ENCODE measurements at places on chromosomes 3 and 15.

DNA sequence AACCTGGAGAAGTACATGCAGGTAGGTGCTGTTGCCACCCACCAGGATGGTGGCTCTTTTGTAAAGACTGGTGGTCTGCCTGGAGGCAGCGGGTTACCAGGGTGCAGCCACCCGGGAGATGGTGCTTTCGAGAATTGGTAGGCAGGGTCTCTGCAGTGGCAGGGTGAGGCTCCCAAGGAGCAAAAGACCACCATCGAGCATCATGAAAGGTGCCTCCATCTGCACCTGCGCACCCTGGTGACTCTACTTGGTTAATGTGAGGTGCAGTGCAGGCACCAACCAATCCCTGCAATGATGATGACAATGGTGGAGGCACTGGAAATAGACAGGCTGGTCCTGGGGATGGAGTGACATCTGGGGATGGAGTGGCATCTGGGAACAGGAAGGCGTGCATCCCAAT, 236.7 kb downstream of the ADAMTS17 start:
- peaks cover 4% of the 10 kb centered on the region for H3K27me3 ChIP-seq
- no peak overlapping the region for H3K27ac ChIP-seq
- no peak overlapping the region for H3K4me3 ChIP-seq
- DNase-seq, result no peak

DNA sequence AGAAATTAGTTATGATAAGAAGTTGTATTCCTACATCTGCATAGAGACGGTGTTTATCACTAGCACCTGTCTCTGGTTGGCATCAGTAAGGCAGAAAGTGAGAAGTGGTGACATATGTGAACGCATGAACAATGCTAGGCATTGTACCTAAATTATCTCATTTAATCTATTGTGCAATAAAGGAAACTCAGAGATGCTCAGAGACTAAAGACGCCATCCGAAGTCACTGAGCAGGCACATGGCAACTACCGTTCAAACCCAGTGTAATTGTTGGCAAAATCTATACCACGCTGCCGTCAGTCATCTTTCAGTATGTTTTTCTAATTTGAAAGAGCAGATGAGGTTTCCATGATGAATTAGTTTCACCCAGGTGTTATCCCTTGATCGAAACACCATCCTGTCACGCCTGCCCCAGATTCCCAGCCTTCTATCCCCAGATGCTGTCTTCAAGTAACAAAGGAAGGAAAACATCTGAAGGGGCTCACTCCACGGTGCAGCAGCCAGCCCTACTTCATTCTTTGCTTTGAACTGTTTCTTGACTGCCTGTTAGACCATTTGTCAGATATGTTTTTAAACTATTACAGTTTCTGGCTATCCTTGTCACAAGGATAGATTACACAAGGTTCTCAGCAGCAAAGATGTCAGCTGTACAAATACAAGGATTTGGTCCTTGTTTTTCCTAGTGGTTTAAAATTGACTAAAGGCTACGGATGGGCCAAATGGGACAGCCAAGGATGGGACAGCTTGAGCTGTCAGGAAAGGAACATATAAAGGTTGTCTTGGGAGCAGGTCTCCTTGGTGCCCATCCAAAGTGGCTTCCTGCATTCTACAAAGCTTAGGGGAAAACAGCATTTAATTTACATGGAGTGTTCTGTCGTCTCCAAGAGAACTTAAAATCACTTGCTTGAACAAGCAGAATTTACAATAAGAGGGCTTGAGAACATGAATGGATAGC, 99.1 kb downstream of the TMEM108 start:
- no peaks in the 10 kb centered on the region for H3K36me3 ChIP-seq
- H3K27me3 ChIP-seq, result peaks cover 2% of the 10 kb centered on the region
- DNase-seq, result no peak

- no peak overlapping the region for H3K27ac ChIP-seq
- no peaks in the 10 kb centered on the region for H3K4me1 ChIP-seq
- DNase-seq, result no peak
- H3K4me3 ChIP-seq, result no peak overlapping the region
Measured at GRCh38 chr3:124497487-124497886, 232.8 kb upstream of the UMPS start.

GRCh38 chr3:64488939-64489338, 198.9 kb downstream of the ADAMTS9 start:
- H3K27ac ChIP-seq, result no peak overlapping the region
- H3K4me1 ChIP-seq, result peaks cover 12% of the 10 kb centered on the region
- peaks cover 47% of the 10 kb centered on the region for H3K27me3 ChIP-seq
- H3K36me3 ChIP-seq, result no peaks in the 10 kb centered on the region
- DNase-seq, result no peak

- peaks cover 26% of the 10 kb centered on the region for H3K27me3 ChIP-seq
- no peaks in the 10 kb centered on the region for H3K36me3 ChIP-seq
- H3K27ac ChIP-seq, result no peak overlapping the region
Measured at GRCh38 chr3:12135029-12135657, 23.6 kb downstream of the TIMP4 start.

DNA sequence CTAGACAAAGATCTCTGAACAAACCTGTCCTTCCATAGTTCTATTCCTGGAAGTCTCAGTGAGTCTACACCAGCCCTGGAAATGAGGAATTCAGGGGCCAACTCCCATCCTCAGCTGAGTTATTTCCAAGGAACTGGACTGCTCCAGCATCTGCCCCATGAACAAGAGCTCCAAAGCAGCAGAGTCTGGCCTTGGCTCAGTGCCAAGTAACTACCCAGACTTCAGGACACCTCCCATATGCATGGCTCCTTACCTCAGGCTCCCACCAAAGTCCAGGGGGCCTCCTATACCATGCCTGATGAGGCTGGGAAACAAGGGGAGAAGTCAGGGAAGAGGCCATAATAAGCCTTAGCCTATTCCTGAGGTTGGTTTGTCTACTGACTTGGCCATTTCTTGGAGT, 45.0 kb downstream of the FAIM start:
- no peak overlapping the region for H3K27ac ChIP-seq
- DNase-seq, result no peak
- no peaks in the 10 kb centered on the region for H3K4me1 ChIP-seq
- H3K27me3 ChIP-seq, result no peaks in the 10 kb centered on the region

DNA sequence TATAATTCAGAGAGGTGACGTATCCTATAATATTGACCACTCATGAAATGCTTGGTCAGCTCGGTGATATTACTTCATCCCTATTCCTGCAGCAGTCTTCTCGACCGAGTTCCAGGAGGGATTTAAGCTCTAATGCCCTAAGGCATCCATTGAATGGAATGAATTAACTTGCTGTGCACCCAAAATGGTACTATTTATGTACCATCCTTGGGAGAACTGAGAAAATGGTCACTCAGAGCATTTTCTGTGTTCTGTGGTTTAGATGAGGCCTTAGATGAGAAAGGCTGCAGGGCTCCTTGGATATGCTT, 638 bp downstream of the BLOC1S6 start:
- H3K36me3 ChIP-seq, result peaks cover 6% of the 10 kb centered on the region
- H3K4me3 ChIP-seq, result peak overlapping the region; percentile 99
- DNase-seq, result no peak
- H3K4me1 ChIP-seq, result peaks cover 29% of the 10 kb centered on the region
- peak overlapping the region; percentile 100 for H3K27ac ChIP-seq

GRCh38 chr3:14728113-14728512, 53.2 kb downstream of the C3orf20 start:
- H3K4me3 ChIP-seq, result no peak overlapping the region
- H3K36me3 ChIP-seq, result no peaks in the 10 kb centered on the region
- no peak for DNase-seq

DNA sequence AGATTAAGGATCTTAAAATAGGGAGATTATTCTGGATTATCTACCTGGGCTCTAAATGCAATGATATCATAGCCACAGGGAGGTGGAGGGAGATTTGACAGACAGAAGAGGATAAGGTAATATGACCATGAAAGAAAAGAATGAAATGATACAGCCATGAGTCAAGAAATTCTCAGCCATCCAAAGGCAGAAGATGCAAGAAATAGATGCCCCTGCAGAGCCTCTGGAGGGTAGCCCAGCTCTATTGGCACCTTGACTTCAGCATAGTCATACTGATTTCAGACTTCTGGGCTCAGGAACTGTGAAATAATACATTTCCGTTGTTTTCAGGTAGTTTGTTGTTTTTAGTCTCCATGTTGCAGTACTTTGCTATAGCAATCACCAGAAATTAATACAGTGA, 31.9 kb upstream of the FOXB1 start:
- no peak overlapping the region for H3K27ac ChIP-seq
- no peak for DNase-seq
- peaks cover 18% of the 10 kb centered on the region for H3K27me3 ChIP-seq
- H3K4me3 ChIP-seq, result no peak overlapping the region
- peaks cover 17% of the 10 kb centered on the region for H3K36me3 ChIP-seq

DNA sequence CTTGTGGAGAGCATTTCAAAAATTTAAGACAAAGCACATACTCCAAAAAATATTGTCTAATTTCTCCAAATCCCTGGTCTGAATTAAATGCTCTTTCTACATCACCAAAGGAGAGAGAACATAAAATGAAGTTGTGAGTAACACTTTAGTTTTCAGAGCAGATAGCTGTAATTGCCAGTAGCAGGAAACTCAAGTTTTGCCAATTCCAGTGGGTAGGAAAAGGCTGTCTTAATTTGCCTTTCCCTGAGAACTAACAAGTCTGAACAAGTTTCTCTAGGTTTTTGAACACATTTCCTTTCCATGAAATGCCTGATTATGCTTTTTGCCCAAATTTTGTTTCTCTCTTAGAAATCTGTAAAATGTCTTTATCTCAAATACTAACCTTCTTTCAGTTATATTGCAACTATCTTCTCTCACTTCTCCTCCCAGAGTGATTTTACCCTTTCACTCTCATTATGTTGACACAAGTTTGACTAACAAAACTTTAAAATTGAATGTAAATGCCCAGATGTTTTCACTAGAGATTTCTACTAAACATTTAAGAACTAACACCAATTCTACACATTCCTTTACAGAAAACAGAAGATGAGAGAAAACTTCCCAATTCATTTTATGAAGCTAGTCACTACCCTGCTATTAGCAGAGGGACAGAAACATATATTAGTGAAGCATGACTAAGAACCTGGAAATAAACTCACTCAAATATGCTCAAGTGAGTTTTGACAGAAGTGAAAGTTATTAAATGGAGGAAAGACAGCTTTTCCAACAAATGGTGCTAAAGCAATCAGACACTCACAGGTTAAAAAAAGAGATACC, 38.4 kb downstream of the RFX7 start:
- no peak overlapping the region for H3K4me3 ChIP-seq
- H3K4me1 ChIP-seq, result peaks cover 70% of the 10 kb centered on the region
- no peaks in the 10 kb centered on the region for H3K27me3 ChIP-seq
- peaks cover 35% of the 10 kb centered on the region for H3K36me3 ChIP-seq

- no peaks in the 10 kb centered on the region for H3K4me1 ChIP-seq
- no peaks in the 10 kb centered on the region for H3K27me3 ChIP-seq
- no peak overlapping the region for H3K27ac ChIP-seq
- DNase-seq, result no peak
- no peaks in the 10 kb centered on the region for H3K36me3 ChIP-seq
Measured at GRCh38 chr3:58948018-58948417, 101.8 kb downstream of the CFAP20DC start.

DNA sequence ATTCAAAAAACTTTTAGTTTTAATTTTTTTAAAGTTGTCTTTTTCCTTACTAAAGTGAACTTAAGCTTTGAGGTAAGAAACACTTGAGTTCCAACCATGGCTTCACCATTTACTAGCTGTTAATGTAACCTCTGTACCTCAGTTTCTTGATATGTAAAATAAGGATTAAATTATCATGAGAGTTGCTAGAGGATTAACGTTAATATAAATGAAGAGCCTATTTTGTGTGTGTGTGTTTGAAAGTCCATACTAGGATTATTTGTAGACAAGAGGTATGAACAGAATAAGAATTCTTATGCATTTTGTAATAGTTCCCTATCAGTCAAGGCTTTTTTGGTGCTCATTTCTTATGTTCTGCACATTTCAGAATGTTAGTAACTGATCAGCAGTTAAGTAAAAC, 93.7 kb downstream of the MME start:
- no peaks in the 10 kb centered on the region for H3K4me1 ChIP-seq
- H3K27me3 ChIP-seq, result no peaks in the 10 kb centered on the region
- H3K4me3 ChIP-seq, result no peak overlapping the region
- H3K27ac ChIP-seq, result no peak overlapping the region
- H3K36me3 ChIP-seq, result no peaks in the 10 kb centered on the region

- H3K4me3 ChIP-seq, result no peak overlapping the region
- DNase-seq, result no peak
- no peaks in the 10 kb centered on the region for H3K27me3 ChIP-seq
Measured at GRCh38 chr3:142648950-142649349, 52.8 kb downstream of the PLS1 start.

- DNase-seq, result no peak
- peaks cover 9% of the 10 kb centered on the region for H3K4me1 ChIP-seq
- H3K4me3 ChIP-seq, result no peak overlapping the region
- no peak overlapping the region for H3K27ac ChIP-seq
- peaks cover 5% of the 10 kb centered on the region for H3K36me3 ChIP-seq
Measured at GRCh38 chr3:57784089-57784735, 28.1 kb downstream of the SLMAP start.

GRCh38 chr15:93428150-93428549, 339.1 kb upstream of the RGMA start:
- no peak overlapping the region for H3K27ac ChIP-seq
- H3K4me3 ChIP-seq, result no peak overlapping the region
- DNase-seq, result no peak
- H3K27me3 ChIP-seq, result no peaks in the 10 kb centered on the region

DNA sequence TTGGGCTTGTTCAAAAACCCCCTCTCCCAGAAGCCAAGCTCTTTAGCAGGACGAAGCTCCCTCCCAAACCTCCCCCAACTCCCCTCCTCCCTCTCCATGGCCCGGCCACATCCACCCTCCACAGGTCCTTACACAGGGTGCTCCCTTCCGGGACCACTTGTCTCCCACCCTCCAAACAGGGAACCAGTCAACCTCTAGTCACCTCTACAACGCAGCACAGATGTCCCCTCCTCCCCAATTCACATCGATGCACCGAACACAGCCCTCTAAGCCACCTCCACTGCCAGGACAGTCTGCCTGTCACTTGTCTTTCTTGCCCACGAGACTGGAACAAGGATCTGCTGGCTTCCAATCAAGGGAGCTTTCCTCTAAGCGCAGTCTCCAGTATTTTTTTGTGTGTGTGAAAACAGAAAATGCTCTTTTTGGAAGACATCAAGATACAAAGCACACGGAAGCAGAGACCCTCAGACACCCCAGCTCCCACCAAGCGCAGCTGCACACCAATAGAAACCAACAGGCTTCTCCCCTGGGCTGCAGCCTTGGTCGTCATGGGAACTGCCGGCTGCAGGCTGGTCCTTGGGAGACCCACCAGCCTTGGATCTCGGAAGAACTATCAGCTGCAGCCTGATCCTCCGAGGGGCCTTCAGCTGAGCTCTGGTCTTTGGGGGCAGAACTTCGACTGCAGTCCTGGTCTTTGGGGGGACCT, 26.5 kb downstream of the IQSEC1 start:
- no peaks in the 10 kb centered on the region for H3K27me3 ChIP-seq
- DNase-seq, result no peak
- no peak overlapping the region for H3K4me3 ChIP-seq
- peak overlapping the region; percentile 1 for H3K27ac ChIP-seq
- H3K36me3 ChIP-seq, result no peaks in the 10 kb centered on the region

- no peak for DNase-seq
- H3K4me1 ChIP-seq, result peaks cover 15% of the 10 kb centered on the region
- no peak overlapping the region for H3K4me3 ChIP-seq
- H3K27me3 ChIP-seq, result no peaks in the 10 kb centered on the region
- H3K27ac ChIP-seq, result no peak overlapping the region
- peaks cover 7% of the 10 kb centered on the region for H3K36me3 ChIP-seq
Measured at GRCh38 chr3:188416041-188416440, 262.1 kb downstream of the LPP start.

Data from T-helper 2 cell treated with Interferon-gamma antibody and Interleukin-4, amounts not matched to agents 5 μg/mL and 100 μg/mL, for 36 hours (primary cell).